ENCODE measurements at places on chromosomes 12 and 14. TPM values are rescaled to one million over a fixed set of nuclear protein-coding genes. Genes with fewer than 3 reads are reported as not detected.

DNA sequence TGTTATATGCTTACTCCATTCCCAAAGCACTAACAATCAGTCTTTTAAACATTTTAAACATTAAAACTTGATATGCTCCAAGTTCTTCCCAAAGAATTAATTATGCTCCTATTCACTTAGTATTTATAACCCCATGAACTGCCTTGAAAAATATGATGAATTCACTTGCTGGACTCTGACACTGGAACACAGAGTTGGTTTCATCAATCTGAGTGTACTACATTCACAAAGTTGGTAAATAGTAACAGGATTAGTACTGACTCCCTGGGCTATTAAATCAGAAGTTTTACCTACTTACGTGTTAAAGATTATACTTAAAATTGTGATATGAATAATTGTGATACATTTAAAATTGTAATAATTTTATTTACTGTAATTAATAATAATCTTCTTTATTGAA lies 17.3 kb upstream of the MYF6 start:
- no peak for DNase-seq

- no peak for DNase-seq
These were observed 400.5 kb downstream of the ADAMTS20 start for GRCh38 chr12:43151441-43151981.

DNA sequence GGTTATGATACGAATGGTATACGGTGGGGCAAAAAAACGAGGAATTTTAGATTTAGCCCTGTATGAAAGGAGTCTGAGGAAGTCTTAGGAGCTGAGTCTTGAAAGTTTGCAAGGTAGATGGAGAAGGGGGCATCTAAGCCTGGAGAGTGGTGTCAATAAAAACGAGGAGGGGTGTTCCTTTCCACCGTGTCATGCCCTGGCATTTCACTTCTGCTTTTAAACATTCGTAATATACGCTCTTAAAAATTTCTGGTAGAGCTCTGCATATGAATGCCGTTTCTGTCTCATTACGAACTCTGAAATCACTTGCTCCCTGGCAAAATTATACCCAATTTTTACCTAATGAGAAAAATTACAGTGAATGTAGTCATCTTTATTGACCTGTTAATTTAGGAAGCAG lies 170.2 kb downstream of the ERC1 start:
- no peak for DNase-seq

GRCh38 chr14:25067600-25067999 lies 17.7 kb upstream of the STXBP6 start:
- DNase-seq = no peak

GRCh38 chr12:100171248-100171647 lies 28.6 kb upstream of the BLTP3B start:
- DNase-seq = no peak

GRCh38 chr14:54535646-54536045 lies 25.9 kb downstream of the CGRRF1 start:
- no peak for DNase-seq

Gene RAD9B
- 1.0 TPM for polyA plus RNA-seq

DNA sequence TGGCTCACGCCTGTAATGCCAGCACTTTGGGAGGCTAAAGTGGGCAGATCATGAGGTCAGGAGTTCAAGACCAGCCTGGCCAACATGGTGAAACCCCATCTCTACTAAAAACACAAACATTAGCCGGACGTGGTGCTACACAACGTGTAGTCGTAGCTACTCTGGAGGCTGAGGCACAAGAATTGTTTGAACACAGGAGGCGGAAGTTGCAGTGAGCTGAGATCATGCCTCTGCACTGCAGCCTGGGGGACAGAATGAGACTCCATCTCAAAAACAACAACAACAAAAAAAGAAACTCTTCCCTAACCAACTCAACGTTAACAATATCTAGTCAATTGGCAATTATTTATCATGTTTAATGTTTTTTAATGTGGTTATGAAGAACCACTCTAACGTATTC lies 89.3 kb downstream of the EPS8 start:
- DNase-seq = no peak

Gene PRICKLE1
- 0.38 TPM for polyA plus RNA-seq

DNA sequence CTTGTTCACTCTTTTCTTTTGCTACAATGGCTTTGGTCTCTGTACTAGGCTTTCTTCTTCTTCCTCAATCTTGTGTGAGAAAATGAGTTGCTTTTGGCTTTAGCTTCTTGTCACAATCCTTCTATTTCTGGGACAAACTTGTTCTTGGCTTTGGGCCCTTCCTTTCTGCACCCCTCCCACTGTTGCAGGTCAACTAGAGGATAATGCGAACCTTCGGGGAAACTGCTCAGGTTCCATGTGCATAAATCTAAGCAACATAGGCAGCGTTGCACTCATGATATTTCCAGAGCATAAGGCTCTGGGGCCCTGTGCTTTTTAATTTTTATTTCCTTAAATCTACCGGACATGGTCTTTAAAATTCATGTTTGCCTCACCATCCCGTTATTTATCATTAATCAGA lies 89.8 kb upstream of the LRIG3 start:
- DNase-seq = no peak

- DNase-seq = no peak
These were observed 43.9 kb downstream of the DIO3 start for GRCh38 chr14:101604935-101605780.

GRCh38 chr14:91008759-91009409 lies 51.6 kb downstream of the RPS6KA5 start:
- DNase-seq = no peak

Gene SNRNP35
- polyA plus RNA-seq = 42.3 TPM

Gene RDH12
- not detected for polyA plus RNA-seq

Gene ALKBH1
- 6.2 TPM for polyA plus RNA-seq

Gene COL2A1
- not detected for polyA plus RNA-seq

GRCh38 chr14:90603841-90604240 lies 207.0 kb downstream of the CALM1 start:
- no peak for DNase-seq

DNA sequence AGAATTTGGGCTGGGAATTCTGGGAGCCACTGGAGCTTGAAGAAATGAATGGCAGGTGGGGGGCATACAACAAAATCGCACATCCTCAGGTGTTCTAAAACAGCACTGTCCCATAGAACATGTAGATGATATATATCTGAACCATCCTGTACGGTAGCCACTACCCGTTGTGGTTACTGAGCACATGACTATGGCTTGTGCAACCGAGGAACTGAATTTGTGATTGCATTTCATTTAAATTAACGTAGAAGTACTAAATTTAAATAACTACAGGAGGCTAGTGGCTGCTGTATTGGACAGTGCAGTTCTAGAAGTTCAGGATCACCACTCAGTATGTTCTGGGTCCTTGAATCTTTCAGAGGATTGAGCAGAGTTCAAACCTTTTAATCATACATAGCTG lies 172.4 kb downstream of the PHETA1 start:
- no peak for DNase-seq

- DNase-seq = no peak
These were observed 227.7 kb upstream of the HMGA2 start for GRCh38 chr12:65596514-65597091.

Gene COPZ1
- 341 TPM for polyA plus RNA-seq

- no peak for DNase-seq
These were observed 7.7 kb downstream of the TDP1 start for GRCh38 chr14:89963288-89963978.

GRCh38 chr12:2609020-2609419 lies 185.8 kb upstream of the FKBP4 start:
- no peak for DNase-seq

Gene MYO1A
- polyA plus RNA-seq = not detected

DNA sequence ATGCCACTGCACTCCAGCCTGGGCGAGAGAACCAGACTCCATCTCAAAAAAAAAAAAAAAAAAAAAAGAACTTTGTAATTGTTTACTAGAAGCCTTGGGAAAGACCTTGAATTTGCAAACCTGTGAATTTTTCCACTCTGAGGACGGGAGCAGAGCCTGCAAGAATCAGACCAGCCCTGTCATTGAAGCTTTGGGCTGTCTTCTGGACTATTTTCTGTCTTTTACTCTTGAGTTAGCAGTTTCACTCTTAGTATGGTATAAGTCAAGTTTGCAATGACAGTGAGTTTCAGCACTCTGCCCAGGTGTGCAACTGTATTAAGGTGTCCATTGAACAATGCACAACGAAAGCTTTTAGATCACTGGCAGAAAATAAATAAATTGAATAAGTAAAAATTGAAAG lies 81.4 kb upstream of the KRAS start:
- DNase-seq = no peak

Gene CATSPERB
- not detected for polyA plus RNA-seq

GRCh38 chr14:86013641-86014040 lies 483.7 kb downstream of the FLRT2 start:
- DNase-seq = no peak

- DNase-seq = no peak
These were observed 14.3 kb upstream of the CLEC1A start for GRCh38 chr12:10113075-10113474.
